ENCODE measurements at places on chromosomes 3 and 15.

GRCh38 chr3:161221806-161222600 is 892 bp downstream of the NMD3 start:
- no peak for DNase-seq

DNA sequence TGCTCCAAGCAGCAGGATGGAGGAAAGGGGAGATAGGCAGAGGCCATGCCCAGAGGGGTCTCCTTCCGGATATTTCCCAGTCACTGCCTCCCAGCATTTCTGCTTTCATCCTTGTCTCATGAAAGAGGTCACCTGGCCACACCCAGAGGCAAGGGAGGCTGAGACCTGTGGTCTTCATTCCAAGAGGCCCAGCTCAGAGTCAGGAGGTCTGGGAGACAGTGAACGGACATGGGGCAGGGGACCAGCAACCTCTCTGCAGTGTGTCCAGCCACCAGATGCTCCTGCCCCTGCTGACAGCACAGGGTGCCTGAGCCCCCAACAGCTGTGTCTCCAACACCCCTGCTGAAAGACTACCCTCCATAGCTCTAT is 111.2 kb downstream of the CHSY1 start:
- no peak for DNase-seq

- no peak for DNase-seq
Measured at GRCh38 chr3:64290864-64291263, 65.6 kb upstream of the PRICKLE2 start.

- DNase-seq = no peak
Measured at GRCh38 chr3:134552784-134553183, 66.9 kb downstream of the CEP63 start.

GRCh38 chr3:119562307-119562961 is 3.0 kb upstream of the CD80 start:
- no peak for DNase-seq

GRCh38 chr3:13812034-13812471 is 67.8 kb downstream of the WNT7A start:
- DNase-seq = no peak

- no peak for DNase-seq
Measured at GRCh38 chr15:31389576-31389975, 62.9 kb downstream of the KLF13 start.

GRCh38 chr3:66489581-66489980 is 11.2 kb downstream of the LRIG1 start:
- DNase-seq = no peak

Measured in NCI-H187 treated with DMSO at 0.1 percent for 48 hours (cell line).